ENCODE measurements at places on chromosomes 3 and 15.

DNA sequence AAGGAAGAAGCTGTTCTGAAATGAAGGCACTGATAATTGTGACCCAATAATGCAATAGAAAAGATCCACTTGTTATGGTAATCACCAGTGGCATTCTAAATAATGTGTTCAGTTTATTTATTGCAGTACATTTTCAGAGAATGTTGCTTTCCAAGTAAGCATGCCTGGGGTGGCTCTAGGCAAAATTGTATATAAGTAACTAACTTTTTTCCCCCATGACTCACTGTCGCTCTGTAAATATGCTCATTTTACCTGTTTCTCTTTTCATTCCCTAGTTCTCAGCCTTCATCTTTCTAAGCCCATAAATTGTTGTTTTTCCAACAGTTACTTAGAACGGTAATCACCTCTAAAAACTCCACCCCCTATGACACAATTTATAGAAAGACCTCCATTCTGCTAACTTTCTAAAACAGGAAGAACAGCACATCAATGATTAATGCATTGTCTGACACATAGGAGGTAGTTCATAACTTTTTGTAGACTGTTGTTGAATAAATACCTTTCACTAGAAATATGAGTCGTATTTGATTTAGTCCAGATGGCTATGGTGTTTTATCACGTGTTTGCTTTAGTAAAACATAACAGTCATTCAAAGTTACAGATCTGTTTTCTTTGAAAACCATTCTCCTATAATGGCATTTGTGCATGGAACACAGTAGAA is 143.1 kb downstream of the LSAMP start:
- no peak for DNase-seq

GRCh38 chr3:31009881-31010280 is 115.4 kb upstream of the GADL1 start:
- DNase-seq = no peak

DNA sequence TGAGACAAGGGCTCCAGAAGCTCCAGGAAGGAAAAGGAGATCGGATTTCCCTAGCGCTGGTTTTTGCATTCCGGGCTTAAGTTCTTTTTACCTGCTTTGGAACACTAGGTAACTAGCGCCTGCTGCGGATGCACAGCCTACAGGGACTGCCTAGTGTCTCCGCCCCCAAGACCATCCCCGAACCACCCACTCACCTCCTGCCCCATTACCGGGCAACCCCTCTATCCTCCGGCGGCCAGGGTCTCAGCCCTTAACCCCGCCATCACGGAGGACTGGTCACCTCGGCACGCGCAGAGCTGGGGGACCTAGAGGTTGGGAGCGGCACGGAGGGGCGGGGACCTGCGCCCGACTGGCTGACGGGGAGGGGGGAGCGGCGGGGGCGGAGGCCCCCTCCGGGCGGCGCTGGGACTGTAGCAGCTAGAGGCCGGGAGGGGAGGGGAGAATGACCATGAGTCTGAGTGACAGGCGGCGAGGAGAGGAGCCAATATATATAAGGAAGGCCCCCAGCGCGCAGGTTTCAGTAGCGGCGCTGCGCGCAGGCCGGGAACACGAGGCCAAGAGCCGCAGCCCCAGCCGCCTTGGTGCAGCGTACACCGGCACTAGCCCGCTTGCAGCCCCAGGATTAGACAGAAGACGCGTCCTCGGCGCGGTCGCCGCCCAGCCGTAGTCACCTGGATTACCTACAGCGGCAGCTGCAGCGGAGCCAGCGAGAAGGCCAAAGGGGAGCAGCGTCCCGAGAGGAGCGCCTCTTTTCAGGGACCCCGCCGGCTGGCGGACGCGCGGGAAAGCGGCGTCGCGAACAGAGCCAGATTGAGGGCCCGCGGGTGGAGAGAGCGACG is at the start of gene DLL4:
TSS of gene DLL4 (plus strand) at position 520 of the 839 bp plus-strand sequence. CDS start 329 bp downstream, outside the sequence.
- DNase-seq = no peak

GRCh38 chr3:4271834-4272233 is 31.3 kb upstream of the SETMAR start:
- no peak for DNase-seq

- DNase-seq = no peak
Measured at GRCh38 chr15:70503798-70504298, 259.5 kb downstream of the UACA start.

- no peak for DNase-seq
Measured at GRCh38 chr15:94023531-94023930, 207.8 kb upstream of the MCTP2 start.

DNA sequence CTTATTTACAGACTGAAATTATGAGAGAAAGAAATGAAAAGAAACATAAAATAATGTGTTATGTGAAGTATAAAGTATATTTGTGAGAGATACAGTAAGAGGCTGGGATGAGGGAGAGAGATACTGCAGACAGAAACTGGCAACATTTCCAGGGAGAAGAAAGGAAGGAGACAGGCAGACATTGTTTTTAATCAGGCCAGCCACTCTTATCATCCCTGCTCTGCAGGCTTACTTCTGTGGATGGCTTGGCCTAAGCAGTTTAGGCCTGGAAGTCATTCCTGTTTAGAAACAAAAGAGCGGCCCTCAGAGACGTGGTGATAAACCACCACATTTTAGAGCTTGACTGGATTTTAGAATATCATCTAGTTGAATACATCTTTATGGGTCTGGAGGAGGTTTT is 12.4 kb downstream of the PCCB start:
- no peak for DNase-seq

DNA sequence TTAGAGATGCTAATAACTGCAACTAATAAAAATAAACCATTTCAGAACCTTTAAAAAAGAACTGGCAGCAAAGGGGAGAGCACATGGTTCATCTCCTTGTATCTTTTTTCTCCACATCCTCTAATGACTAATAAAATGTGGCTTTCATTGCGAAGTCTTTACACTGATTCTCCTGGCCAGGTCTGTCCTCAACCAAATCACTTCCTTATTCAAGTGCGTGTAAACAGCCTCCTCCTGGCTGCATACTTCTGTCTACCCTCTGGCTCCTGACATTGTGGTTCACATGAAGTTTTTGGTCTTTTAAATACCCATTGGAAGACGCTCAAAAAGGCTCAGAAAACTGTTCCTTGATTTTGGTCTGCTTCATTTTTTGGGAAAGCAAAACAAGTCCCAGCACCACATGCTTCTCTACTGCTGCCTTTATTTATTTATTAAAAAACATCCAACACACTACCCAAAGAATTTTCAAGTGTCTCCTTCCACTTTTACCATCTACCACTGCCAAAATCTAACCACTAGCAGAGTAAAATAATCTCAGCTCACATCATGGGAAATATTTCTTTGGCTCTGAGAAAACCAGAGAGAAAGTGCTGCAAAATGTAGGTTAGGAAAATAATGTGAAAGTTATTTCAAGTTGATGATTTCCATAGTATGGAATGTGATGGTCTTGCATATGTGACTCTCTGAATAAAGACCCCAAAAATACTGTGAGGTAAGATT is 85.1 kb downstream of the EFL1 start:
- no peak for DNase-seq

DNA sequence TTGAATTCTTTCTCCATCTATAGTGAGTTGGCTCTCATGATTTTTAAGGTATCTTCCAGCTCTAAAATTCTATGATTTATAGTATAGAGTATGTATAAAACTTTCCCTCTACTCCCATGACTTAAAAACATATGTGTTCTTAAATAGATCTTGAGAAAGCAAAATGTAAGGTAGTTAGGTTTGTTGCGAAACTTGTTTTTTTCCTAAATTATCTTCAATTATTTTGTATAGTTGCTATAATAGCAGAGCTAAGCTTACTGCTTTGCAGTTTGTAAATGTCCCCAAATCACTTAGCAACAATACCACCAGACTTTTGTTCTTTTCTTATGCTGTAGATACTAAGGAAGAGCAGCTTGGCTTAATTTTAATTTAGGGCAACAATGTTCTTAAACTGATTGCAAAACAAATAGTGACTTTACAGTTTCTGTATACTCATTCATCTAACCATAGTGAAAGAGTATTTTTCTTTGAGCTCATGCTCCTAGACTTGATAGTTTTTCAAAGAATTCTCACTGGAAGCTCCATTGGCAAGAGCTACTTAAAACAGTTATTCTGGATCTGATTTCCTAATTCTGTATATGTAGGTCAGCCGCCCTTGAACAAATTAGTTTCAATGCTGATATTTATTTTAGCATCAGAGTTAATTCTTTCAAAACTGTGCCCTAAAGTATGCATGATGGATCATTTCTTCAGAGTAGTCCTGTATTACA is 61.2 kb downstream of the LYSMD4 start:
- no peak for DNase-seq

DNA sequence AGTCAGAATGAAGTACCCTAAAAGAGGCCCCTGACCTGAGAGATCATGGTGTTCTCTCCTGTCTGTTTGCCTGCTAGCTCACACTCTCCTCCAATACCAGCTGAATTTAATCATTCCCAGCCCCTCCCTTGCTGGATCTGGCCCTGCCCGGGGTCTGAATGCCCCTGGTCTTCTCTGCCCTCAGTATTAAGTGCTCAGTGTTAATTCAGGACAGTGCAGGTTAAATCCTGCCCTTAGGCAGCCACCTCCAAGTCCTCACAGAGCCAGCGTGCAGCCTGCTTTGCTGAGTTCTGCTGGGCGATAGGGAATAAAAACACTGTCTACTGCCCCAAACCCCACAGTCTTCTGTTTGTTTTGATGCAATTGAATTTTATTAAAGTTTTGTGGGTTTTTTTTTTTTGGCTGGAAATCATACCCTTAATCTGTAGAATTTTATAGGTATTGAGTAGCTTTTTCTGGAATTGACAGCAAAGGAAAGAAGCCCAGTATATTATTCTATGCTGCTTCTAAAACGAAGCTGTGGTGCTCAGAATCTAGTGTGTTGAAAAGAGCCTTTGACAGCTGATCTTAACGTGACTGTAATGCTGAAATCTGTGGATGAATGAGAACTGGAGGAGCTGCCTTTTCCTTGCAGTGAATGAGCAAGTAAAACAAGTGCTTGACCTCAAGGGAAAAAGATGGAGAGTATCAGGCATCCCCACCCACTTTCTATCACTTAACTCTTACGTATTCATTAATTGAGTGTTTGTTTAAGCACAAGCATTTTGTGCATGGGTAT is 12.3 kb upstream of the BDH1 start:
- DNase-seq = no peak

DNA sequence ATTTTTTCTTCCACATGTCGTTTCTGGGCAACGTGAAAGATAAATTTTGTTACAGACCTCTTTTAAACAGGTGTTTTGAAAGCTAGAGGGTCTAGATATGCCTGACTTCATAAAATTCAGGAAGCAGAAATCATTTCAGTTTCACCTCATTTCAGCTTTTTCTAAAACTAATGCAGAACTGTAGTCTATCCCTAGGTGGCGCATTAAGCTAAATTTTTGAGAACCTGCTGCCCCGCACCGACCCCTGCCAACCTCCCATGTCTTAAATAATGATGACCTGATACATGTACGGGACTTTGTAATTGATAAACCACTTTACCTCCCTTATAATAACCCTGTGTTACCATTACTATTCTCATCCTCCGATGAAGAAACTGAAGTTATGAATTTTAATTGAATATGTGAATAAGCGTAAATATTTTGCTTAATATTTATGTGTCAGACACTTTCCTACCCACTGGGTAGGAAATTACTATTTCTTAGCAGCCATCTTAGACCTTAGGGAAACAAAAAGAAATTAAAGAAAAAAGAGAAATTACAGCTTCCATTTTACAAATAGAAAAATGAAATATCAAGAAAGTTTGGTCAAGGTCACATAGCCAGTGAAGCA is 78.7 kb upstream of the GCNT3 start:
- DNase-seq = no peak

GRCh38 chr3:24343084-24343783 is 151.4 kb downstream of the THRB start:
- DNase-seq = no peak

DNA sequence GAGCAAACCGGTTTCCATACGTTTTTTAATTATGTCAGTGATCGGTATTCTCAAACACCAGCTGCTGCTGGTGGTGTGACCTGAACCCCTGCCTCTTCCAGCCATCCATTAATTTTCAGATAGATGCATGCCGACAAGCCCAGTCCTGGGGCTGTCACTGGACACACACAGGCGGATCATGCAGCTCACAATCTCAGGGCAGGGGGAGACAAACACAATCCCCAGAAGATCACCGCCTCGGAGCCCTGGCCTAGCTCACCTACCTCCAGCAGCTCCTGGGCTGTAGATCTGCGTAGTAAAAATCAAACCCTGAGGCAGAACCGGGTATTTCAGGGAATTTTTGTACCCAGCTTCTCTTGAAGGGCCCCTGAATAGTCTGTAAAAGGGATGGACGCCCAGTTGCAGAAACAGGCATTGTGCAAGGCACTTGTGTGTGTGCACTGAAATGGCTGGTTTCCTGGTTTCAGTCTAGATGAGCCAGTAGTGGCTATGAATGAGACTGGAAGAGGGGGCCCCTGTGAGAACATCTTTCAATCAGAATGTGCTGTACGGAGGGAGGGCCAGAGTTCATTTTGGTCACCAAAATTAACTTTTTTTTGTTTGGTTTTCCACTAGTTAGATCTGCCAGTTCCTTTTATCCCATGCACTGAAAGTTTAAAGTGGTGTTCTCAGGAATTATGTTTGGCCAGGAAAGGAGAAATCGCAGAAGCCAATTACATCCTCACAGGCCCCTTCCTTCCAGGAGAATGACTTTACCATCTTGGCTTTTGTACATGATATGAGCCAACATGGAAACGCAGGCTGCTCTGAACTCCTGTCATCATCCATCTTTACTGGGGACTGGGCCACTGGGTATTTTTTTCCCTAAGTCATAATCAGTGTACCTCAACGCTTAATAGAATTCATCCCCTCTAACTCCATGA is 55.0 kb upstream of the RPL32 start:
- DNase-seq = no peak

DNA sequence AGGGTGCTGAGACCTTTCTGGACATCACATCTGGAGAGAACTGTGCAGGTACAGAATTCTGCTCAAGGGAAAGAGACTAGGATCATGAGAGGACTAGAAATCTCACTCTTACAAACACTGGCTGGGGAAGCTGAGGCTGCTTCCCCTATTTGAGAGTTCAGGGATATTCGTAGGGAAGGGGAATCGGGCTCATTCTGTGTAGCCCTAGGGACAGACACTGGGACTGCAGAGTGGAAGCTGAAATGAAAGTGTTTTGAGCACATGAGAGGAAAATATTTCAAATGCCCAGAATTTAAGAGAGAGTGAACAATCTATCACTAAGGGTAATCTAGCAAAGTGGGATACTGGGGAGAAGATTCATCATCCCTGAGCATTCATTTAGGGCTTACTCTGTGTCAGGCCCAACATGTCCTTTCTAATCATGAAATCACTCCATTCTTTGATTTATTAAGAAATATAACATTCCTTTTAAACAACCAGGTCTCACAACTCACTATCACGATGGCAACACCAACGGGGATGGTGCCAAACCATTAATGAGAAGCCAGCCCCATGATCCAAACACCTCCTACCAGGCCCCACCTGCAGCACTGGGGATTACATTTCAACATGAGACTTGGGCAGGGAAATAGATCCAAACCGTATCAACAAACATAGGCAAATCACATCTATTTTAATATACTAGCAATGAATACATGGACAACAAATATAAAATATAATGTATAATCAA is 63.0 kb downstream of the CPN2 start:
- DNase-seq = no peak

Data from activated gamma-delta T cell treated with anti-CD3 and anti-CD28 coated beads, Interleukin-2, amount 50 U/mL, for 16 hours (primary cell).